Cortex of kidney (tissue), 1 donor: ENCODE measurements at places on chromosomes 6 and 20.

GRCh38 chr6:35320031-35320410 is 22.3 kb upstream of the PPARD start:
- DNase-seq: no peak

DNA sequence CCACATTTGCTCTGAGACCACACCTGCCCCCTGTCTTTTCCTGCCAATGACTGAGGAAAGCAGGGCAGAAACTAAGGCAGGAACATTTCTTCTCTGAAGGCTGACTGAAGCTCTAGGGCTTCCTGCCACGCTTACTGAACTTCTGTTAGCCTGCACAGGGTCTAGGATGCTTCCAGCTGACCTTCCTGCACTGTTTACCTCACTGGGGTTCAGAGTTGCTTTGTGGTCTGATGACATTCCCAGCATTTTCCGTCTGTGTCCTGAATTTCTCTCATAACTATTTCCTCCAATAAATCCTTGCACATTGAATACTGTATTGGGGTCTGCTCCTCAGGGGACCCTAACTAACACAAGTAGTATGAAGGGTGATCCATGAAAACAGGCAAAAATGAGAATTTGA is 29.5 kb upstream of the HLA-A start:
- DNase-seq: no peak

GRCh38 chr6:14871221-14871620 is 374.6 kb upstream of the JARID2 start:
- DNase-seq: no peak

DNA sequence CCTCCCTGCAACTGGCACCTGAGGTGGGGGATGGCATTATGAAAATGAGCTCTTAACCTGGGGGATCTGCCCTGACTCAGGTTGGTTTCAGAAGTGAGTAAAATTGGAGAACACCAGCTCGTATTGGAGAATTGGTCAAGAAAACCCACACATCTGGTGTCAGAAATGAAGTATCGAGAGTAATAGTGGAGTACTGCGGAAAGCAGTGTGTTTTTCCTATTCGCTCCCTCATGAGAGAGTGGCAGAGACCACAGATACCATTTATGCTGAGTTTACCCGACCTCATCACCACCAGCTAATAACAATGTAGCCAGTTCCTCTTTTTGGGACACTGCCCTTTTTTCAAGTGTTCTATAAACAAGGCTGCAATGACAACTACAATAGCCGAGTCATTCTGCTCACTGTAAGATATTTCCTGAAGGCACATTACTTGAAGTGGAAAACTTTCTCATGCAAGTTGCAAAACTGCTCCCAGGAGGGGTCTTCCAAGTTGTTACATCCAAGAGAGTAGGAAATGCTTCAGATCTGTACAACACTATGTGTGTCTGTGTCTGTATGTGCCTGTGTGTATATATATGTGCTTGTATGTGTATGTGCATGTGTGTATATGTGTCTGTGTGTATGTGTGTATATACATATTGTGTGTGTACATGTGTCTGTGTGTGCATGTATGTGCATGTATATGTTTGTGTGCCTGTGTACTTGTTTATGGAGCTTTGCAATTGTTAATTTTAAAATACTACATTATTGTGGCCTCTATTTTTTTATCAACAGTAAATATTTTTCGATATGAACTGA is 106.0 kb upstream of the CST7 start:
- no peak for DNase-seq

GRCh38 chr6:165571721-165572132 is 91.3 kb downstream of the PDE10A start:
- no peak for DNase-seq

- no peak for DNase-seq
These were observed 117.9 kb downstream of the SGK1 start for GRCh38 chr6:134199848-134200606.

DNA sequence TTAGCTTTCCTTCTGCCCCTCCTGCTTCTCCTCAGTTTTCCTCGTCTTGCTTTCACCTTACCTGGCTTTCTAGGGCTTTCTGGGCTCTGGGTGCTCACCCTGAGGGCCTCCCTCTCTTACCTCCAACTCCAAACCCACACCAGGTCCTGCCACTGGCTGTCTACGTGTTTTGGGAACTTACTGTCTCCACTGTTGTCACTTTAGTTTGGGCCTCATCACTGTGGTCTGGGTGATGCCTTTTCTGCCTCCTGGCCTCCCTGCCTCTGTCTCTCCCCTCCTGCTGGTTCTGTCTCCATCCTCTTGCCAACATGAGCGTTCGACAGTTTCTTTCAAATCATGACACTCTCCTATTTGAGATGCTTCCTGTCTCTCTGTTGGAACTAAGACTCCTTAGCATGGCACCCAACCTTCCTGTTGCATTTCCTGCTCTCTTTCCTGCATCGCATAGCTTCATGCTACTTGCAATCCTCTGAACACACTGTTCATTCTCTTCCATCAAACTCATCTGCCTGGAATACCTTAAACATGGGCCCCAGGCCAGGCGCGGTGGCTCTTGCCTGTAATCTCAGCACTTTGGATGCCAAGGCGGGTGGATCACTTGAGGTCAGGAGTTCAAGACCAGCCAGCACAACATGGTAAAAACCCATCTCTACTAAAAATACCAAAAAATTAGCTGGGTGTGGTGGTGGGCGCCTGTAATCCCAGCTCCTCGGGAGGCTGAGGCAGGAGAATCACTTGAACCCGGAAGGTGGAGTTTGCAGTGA is 5.5 kb downstream of the CD40 start:
- no peak for DNase-seq

- DNase-seq: no peak
These were observed 88.8 kb downstream of the MAP3K4 start for GRCh38 chr6:161080263-161080970.

DNA sequence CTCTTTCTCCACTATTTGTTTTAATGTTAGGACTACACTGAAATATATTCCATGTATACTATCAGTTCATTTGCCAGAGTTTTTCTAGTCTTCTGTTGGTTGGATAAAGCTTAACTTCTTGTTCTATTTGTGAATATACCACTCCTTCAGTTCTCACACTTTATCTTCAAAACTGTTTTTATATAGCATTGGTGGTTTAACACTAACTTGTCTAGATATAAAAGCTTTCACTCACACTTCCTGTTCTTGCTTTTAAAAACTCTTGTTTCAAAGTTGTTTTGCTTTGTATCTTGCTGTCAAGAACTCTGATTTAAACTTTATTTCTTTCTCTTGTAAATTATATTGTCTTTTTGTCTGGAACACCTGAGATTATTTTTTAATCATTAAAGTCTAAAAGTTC is 226.8 kb upstream of the TENT5A start:
- no peak for DNase-seq

- DNase-seq: no peak
These were observed 49.8 kb upstream of the HEY2 start for GRCh38 chr6:125699591-125699990.

- no peak for DNase-seq
These were observed 23.4 kb upstream of the SCUBE3 start for GRCh38 chr6:35190306-35190705.

DNA sequence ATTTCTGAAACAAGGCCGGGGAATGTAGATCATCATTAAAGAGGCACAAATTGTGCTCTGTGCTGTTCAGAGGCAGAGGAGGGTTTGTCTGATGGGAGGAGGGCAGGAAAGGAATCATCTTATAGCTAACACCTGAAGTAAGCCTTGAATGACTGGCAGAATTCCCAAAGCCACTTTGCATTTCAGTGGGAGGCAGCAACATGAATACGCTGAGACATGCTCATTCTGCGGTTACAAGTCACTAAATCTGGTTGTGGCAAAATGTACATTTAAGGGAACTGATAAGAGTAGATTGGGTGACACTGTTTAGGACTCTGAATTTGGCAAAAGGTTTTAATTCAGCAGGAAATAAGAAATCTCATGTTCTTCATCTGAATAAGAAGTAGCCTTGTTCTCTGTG is 4.4 kb upstream of the COL19A1 start:
- DNase-seq: no peak

- no peak for DNase-seq
These were observed 128.8 kb downstream of the SOBP start for GRCh38 chr6:107618672-107619071.

DNA sequence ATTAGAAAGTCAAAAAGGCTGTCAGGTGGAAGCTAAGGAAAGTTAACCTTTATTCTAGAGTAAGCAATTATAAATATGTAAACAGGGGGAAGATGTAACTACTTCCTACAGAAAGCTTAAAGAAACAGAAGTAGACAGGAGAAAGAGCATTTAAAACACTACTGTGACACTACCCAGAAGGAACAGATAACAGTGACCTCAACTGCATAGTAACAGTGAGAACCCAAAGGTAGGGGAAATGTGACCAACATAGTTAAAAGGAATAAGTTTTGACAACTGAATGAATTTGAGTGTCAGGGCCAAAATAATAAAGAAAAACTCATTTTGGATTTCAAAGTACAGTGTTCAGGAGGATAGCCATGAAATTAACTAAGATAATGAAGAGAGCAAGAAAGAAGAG is 43.5 kb downstream of the IBTK start:
- DNase-seq: no peak

DNA sequence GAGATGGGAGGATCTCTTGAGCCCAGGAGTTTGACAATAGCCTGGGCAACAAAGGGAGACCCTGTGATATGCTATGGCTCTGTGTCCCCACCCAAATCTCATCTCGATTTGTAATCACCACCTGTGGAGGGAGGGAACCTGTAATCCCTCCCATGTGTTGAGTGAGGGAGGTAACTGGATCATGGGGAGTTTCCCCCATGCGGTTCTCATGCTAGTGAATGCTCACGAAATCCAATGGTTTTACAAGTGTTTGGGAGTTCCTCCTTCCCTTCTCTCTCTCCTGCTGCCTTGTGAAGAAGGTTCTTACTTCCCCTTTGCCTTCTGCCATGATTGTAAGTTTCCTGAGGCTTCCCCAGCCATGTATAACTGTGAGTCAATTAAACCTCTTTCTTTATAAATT is 3.4 kb downstream of the NUDT3 start:
- DNase-seq: no peak

- DNase-seq: no peak
These were observed 13.4 kb downstream of the CEP250 start for GRCh38 chr20:35468671-35469334.

GRCh38 chr6:151709329-151709728 is 98.2 kb upstream of the ESR1 start:
- no peak for DNase-seq

GRCh38 chr20:58420798-58421496 is 31.9 kb downstream of the VAPB start:
- DNase-seq: no peak

- no peak for DNase-seq
These were observed 532.1 kb upstream of the CHD6 start for GRCh38 chr20:42150230-42150629.

GRCh38 chr6:163710532-163711470 is 296.3 kb downstream of the QKI start:
- DNase-seq: no peak

GRCh38 chr20:38873050-38873581 is 53.1 kb upstream of the FAM83D start:
- no peak for DNase-seq

DNA sequence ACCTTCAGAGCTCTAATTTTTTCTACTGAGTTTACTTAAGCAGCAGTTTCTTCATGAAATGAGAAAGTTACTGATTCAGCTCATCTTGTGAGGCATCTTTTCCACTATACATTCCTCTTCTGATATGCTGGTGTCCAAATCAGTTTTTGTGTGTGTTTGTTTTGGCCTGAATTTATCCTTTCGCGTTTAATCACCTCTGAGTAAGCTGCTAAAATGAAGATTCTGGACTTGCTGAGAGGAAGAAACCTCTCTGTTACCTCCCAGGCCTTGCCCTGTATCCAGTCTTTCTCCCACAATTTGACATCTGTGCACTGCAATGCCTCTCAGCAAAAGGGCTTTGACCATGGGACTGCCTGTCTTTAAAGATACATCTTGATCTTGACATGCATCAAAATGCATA is 536.2 kb upstream of the NRSN1 start:
- DNase-seq: no peak

DNA sequence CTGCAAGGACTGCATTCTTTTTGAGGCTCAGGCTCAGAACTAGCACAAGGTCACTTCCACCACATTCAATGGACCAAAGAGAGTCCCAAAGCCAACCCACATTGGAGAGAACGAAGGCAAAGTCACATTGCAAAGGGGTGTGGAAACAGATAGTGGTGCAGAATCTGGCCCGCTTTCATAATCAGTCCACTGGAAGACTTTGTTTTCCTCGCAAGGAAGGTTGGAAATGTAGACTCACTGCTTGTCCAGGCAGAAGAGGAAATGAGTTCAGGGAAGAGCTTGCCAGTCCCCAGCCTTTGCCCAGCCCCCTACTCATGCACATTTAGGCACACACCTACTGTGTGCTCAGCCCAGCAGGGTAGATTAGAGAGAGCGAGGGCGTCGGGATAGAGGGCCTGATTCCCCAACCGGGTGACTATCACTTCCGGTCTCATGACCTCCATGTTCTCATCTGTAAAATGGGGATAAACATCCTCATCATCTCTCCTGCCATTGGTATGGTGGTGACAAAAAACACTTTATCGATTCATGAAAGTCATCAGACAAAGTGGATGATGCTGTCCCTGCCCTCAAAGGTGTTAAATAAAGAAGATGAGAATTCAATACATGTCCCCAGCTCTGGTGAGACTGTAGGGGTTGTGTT is 24.3 kb upstream of the CCN5 start:
- DNase-seq: no peak
